CD4-positive, alpha-beta T cell (primary cell): ENCODE measurements at places on chromosomes 1 and 21.

GRCh38 chr1:78005755-78006154, 1.0 kb downstream of the DNAJB4 start:
- H3K4me1 ChIP-seq = peaks cover 4% of the 10 kb centered on the region
- no peak overlapping the region for H3K27ac ChIP-seq
- no peaks in the 10 kb centered on the region for H3K27me3 ChIP-seq
- DNase-seq = no peak
- no peaks in the 10 kb centered on the region for H3K36me3 ChIP-seq

DNA sequence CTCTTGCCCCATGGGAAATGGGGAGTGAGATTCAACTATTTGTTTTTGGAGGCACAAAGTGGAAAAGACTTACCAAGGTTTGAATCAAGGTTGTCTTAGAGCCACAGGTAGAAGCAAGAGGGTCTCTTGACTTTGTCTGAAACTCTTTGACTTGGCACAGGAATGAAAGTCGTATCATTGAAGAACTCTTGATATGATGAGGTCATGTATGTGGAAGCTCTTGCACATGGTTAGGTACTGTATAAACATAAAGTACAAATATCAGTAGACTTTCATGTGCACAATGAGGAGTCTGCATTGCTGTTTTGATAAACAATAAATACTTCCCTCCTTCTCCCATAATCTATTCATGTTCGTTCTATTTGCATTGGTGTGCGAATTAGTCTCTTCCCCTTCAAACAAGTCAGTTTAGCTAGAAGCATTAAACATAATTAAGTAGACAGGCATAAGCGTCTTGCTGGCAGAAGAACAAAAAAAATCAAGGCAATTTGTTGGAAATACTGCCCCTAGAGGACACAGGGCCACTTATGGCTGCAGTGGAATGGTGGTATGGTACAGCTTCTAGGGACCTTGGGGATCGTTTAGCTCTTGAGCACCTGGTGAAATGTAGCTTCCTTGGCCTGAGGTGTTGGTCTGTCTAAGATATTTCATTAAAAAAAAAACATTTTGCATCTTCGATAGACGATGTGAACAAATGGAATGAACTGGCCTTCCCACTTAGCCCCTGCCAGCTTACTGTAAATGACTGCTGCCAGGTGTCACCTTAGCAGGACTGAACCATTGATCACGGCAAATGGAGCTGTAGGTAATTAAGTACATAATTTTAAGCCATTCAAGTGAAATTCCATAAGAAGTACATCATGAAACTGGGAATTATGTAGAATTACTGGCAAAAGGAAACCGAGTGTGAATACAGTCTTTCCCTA, 218.0 kb upstream of the GALNT2 start:
- H3K4me1 ChIP-seq = no peaks in the 10 kb centered on the region
- no peak overlapping the region for H3K27ac ChIP-seq
- H3K4me3 ChIP-seq = no peak overlapping the region
- H3K36me3 ChIP-seq = no peaks in the 10 kb centered on the region

DNA sequence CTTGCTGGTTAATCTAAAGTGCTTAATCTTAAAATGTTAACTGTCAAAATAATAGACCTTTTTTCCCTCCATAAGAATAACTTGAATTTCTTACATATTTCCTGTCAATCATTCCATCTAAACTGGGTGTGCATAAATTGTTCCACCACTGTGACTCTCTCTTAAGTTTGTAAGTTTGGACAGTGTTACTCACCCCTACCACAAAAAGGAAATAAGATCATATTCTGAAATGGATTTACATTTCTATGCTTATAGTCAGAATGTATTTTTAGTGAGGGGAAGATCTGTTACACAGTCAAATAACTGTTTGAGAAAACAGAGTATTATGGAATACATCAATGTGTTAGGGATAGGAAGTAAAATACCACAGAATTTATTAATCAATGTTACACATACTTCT, 109.6 kb upstream of the DPYD start:
- no peak overlapping the region for H3K27ac ChIP-seq
- H3K4me3 ChIP-seq = no peak overlapping the region
- no peaks in the 10 kb centered on the region for H3K36me3 ChIP-seq
- H3K4me1 ChIP-seq = no peaks in the 10 kb centered on the region
- no peaks in the 10 kb centered on the region for H3K27me3 ChIP-seq
- DNase-seq = no peak

GRCh38 chr1:9699361-9699760, 47.8 kb downstream of the PIK3CD start:
- H3K4me1 ChIP-seq = peaks cover 59% of the 10 kb centered on the region
- no peak overlapping the region for H3K27ac ChIP-seq
- DNase-seq = no peak
- H3K4me3 ChIP-seq = no peak overlapping the region
- no peaks in the 10 kb centered on the region for H3K27me3 ChIP-seq
- peaks cover 54% of the 10 kb centered on the region for H3K36me3 ChIP-seq

- no peaks in the 10 kb centered on the region for H3K36me3 ChIP-seq
- no peak overlapping the region for H3K4me3 ChIP-seq
- no peak for DNase-seq
- H3K27me3 ChIP-seq = no peaks in the 10 kb centered on the region
Measured at GRCh38 chr1:245621589-245621988, 466.8 kb downstream of the KIF26B start.

DNA sequence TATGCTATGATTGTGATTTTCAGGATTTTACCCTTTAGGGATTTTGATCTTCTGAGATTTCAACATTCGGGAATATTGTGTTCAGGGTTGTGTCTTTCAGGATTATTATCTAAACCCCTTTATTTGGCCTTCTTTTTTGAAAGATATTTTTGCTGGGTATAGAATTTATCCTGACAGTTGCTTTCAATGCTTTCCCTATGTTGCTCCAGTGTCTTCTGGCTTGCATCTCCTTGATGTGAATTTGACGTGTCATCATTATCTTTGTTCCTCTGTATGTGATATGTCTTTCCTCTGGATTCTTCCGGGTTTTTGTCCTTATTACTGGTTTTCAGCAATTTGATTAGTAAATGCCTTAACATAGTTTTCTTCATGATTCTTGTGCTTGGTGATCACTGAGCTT, 25.9 kb upstream of the RIPK4 start:
- peaks cover 2% of the 10 kb centered on the region for H3K27me3 ChIP-seq
- H3K4me3 ChIP-seq = no peak overlapping the region
- no peaks in the 10 kb centered on the region for H3K4me1 ChIP-seq
- H3K36me3 ChIP-seq = no peaks in the 10 kb centered on the region

- H3K4me1 ChIP-seq = no peaks in the 10 kb centered on the region
- H3K27ac ChIP-seq = no peak overlapping the region
- no peak for DNase-seq
Measured at GRCh38 chr1:179151908-179152682, 70.2 kb downstream of the TOR3A start.

DNA sequence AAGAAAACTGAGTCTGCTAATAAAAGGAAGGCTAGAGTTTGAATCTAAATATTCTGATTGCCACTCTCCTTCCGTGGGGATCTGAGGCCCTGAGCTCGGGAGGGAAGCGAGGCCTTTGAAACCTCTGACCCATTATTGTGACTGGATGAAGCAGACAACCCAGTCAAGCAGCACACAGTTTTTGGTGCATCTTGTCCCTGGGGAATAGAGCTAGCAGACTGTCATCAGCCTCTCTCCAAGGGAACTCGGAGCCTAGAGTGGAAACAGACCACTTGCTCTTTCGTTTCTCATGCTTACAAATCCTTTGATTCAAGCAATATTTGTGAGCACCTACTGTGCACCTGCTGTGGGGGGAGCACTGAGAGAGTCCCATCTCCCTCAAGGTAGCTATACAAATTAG, 133.2 kb upstream of the KLHDC7A start:
- H3K4me3 ChIP-seq = no peak overlapping the region
- no peak for DNase-seq
- no peak overlapping the region for H3K27ac ChIP-seq
- no peaks in the 10 kb centered on the region for H3K27me3 ChIP-seq
- no peaks in the 10 kb centered on the region for H3K36me3 ChIP-seq
- no peaks in the 10 kb centered on the region for H3K4me1 ChIP-seq

GRCh38 chr1:161100556-161100955, 2.4 kb downstream of the KLHDC9 start:
- H3K4me3 ChIP-seq = no peak overlapping the region
- H3K27me3 ChIP-seq = no peaks in the 10 kb centered on the region
- H3K4me1 ChIP-seq = peaks cover 22% of the 10 kb centered on the region
- no peak overlapping the region for H3K27ac ChIP-seq

- H3K4me3 ChIP-seq = no peak overlapping the region
- no peaks in the 10 kb centered on the region for H3K36me3 ChIP-seq
- no peak for DNase-seq
- no peaks in the 10 kb centered on the region for H3K4me1 ChIP-seq
- no peaks in the 10 kb centered on the region for H3K27me3 ChIP-seq
Measured at GRCh38 chr1:212098310-212098709, 62.8 kb downstream of the DTL start.

- peak overlapping the region; percentile 8 for H3K4me3 ChIP-seq
- H3K27ac ChIP-seq = peak overlapping the region; percentile 48
- H3K4me1 ChIP-seq = peaks cover 54% of the 10 kb centered on the region
- no peaks in the 10 kb centered on the region for H3K27me3 ChIP-seq
- H3K36me3 ChIP-seq = no peaks in the 10 kb centered on the region
- DNase-seq = peak; percentile 61
Measured at GRCh38 chr1:181149326-181150125, 61.0 kb downstream of the IER5 start.

DNA sequence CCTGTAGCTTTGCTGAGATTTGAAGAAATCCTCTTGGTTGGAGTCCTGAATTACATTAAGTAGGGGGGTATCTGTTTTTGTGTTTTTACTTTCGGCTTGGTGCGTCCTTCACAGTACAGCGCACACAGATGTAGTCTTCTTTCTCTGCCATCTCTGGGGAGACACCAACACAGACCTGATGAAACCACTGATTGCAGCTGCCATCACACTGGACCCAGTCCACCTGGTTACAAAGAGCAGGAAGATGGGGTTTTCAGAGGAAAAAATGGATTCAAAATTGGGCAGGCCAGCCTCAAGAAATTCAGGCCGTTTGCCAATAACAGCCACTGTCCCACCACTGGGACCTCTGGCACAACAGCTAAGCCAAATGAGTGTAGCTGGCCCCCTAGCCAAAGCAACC, 18.7 kb upstream of the SYT2 start:
- DNase-seq = no peak
- H3K36me3 ChIP-seq = peaks cover 68% of the 10 kb centered on the region
- no peak overlapping the region for H3K4me3 ChIP-seq
- no peaks in the 10 kb centered on the region for H3K27me3 ChIP-seq

GRCh38 chr21:33948096-33948950, 32.7 kb upstream of the ATP5PO start:
- H3K36me3 ChIP-seq = peaks cover 13% of the 10 kb centered on the region
- H3K4me1 ChIP-seq = peaks cover 73% of the 10 kb centered on the region
- peak; percentile 78 for DNase-seq
- H3K27me3 ChIP-seq = no peaks in the 10 kb centered on the region

DNA sequence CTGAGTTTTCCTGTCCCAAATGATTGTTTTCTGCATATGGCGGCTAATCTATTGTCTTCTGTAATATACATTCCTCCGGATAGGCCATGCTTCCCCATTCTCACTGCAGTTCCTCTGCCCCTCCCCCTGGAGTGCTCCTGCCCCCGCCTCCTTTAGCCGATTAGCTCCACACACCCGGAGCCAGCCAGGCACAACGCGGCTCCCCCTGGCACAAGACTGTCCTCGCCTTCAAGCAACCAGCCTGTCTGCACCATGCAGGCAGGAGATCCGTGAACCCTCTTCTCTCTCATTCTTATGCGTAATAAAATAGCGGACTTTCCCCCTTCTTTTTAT, 18.0 kb downstream of the SERTAD4 start:
- H3K4me1 ChIP-seq = peaks cover 24% of the 10 kb centered on the region
- no peak overlapping the region for H3K4me3 ChIP-seq
- DNase-seq = no peak
- no peak overlapping the region for H3K27ac ChIP-seq
- no peaks in the 10 kb centered on the region for H3K36me3 ChIP-seq
- H3K27me3 ChIP-seq = peaks cover 53% of the 10 kb centered on the region

DNA sequence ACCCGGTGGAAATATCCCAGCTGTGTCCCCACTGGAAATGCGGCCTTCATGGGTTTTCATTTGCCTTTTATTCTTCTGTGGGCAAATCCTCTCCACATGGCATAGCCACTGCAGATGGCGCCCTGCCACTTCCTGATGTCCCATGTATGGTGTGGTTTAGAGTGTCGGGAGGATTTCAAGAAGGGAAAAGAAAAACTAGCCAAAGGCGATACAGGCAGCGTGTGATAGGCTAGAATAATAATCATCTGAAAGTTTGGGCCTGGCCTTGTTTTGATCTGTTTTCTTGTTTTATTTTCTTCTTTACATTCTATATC, 123.6 kb downstream of the PEX14 start:
- H3K36me3 ChIP-seq = peaks cover 4% of the 10 kb centered on the region
- no peaks in the 10 kb centered on the region for H3K4me1 ChIP-seq
- no peak for DNase-seq
- no peaks in the 10 kb centered on the region for H3K27me3 ChIP-seq
- H3K4me3 ChIP-seq = no peak overlapping the region

DNA sequence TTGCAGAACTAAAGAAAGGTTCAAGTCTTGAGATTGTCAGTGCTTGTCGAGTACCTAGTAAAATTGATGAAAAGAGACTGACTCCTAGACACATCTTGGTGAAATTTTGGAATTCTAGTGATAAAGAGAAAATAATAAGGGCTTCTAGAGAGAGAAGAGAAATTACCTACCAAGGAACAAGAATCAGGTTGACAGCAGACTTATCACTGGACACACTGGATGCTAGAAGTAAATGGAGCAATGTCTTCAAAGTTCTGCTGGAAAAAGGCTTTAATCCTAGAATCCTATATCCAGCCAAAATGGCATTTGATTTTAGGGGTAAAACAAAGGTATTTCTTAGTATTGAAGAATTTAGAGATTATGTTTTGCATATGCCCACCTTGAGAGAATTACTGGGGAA, 16.3 kb downstream of the L1TD1 start:
- H3K27ac ChIP-seq = no peak overlapping the region
- no peaks in the 10 kb centered on the region for H3K4me1 ChIP-seq
- H3K4me3 ChIP-seq = no peak overlapping the region
- no peaks in the 10 kb centered on the region for H3K27me3 ChIP-seq
- H3K36me3 ChIP-seq = no peaks in the 10 kb centered on the region
- no peak for DNase-seq

- H3K36me3 ChIP-seq = no peaks in the 10 kb centered on the region
- H3K27ac ChIP-seq = no peak overlapping the region
- peaks cover 2% of the 10 kb centered on the region for H3K27me3 ChIP-seq
- no peak for DNase-seq
- no peak overlapping the region for H3K4me3 ChIP-seq
- H3K4me1 ChIP-seq = no peaks in the 10 kb centered on the region
Measured at GRCh38 chr1:18414321-18414720, 66.4 kb upstream of the KLHDC7A start.
